Endothelial cell (in vitro differentiated cells): ENCODE measurements at places on chromosomes 4 and X. TPM values are rescaled to one million over a fixed set of nuclear protein-coding genes. Genes with fewer than 3 reads are reported as not detected.

MAOA gene
- total RNA-seq: 1.6 TPM

GRCh38 chr4:23878246-23878891, 11.5 kb downstream of the PPARGC1A start:
- DNase-seq: no peak

DNA sequence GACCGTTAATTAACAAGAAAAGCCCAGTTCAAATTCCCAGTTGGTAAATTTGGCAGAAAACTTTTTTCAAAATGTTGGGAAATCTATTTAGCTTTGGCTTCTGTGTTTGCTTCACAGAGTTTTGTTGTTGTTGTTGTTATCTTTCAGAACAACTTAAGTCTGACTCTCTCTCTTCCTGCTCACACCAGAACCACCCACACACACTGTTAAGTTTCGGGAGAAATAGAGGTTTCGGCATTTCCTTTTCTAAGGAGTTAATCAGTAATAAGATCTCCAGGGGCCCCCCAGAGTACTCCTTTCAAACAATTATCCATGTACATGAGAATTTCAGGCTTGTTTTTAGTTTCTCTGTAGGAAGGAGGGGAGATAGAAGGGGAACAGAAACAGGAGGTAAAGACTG, 106.2 kb upstream of the PTCHD1 start:
- DNase-seq: no peak

EFHC2 gene
- total RNA-seq: 0.41 TPM

GRCh38 chrX:9566150-9566621, 101.3 kb downstream of the TBL1X start:
- DNase-seq: no peak

DNA sequence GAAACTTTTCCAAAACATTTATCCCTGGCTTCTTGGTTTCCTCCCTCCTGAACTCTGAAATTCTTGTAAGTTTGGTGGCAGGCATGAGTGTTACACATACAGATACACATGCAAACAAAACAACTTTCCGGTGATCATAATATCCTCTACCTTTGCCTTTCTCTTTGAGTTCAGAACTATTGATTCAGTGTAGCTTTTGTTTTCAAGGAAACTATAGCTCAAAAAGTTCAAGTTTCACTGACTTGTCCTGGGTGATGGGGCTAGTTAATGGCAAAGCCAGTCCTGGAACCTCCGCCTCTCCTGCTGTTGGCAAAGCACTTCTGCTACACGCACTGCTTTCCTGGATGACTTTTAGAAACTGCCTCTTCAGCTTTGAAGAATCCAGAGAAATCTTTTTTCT, 177.3 kb upstream of the FAT1 start:
- no peak for DNase-seq

GRCh38 chr4:98706935-98707334, 48.5 kb upstream of the TSPAN5 start:
- DNase-seq: no peak

- DNase-seq: no peak
Observed at GRCh38 chr4:79046016-79046592, 106.9 kb upstream of the PAQR3 start.

DNA sequence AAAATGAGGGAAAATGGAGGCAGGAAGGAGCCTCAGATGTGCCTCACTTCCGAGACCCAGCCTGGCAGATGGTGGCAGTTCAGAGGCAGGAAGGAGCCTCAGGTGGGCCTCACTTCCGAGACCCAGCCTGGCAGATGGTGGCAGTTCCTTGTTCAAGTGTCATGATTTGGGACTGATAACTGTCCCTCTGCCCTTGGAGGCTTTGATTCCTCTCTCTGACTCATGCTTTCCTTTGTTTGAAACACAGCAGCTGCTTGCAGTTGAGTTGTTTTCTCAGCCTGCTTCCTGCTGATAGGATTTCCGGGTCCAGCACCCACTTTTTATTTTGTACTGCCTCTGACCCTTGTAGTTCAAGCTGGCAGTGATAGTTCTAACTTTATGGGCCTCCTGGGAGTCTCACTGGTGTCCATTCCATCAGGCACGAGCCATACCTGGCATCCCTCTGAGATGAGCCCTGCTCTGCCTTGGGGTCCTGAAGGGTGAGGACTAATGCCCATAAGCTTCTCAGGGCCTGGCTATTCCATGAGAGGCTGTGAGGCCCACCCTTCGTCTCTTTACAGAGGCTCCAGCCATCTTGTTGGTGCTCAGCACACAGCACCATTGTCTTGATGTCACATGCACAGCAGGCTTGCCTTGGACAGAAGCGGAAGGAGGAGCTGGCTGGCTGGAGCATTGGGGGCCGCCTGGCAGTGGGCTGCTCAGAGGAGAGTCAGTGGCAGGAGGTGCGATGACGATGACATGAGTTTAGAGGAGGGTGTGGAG, 13.0 kb downstream of the RGS12 start:
- peak; percentile 47 for DNase-seq

L1CAM gene
- total RNA-seq: 0.31 TPM

DNA sequence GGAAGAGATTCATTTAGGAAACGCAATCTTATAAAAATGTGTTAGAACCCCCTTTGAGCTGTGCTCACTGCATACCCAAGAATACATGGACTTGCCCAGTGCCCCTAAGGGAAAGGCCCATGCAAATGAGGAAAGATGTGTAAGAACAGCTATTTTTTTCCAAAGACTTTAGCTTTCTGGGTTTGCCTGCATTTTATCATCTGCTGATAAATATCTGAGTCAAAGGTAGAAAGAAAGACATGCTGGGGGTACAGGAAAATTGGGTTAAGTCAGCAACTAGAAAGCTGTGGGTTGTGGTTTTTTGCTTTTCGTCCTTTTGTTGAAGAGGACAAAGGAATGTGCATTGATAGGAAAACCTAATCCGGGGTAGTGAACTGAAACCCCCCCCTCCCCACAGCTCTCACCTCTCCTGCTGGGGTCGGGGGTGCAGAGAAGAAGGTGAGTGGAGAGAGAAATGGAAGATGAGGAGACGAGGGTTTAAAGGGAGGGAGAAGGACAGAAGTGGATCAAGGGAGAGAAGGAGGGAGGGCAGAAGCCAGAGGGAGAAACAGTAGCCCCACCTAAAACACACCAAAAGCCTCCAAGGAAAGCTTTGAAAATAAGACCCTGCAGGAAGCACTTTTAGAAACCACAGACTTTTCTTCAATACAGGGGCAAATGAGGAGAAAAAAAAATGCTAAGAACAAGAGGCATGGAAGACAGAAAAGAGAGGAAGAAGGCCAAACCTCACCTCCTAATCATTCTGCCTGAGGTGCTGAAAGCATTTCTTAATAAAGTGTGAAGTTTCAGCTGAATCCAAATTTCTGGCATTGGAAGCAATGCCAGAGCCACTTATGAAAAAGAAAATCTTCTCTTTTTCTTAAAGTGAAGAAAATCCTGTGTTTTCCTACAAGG, 49.3 kb downstream of the KDR start:
- DNase-seq: no peak

DNA sequence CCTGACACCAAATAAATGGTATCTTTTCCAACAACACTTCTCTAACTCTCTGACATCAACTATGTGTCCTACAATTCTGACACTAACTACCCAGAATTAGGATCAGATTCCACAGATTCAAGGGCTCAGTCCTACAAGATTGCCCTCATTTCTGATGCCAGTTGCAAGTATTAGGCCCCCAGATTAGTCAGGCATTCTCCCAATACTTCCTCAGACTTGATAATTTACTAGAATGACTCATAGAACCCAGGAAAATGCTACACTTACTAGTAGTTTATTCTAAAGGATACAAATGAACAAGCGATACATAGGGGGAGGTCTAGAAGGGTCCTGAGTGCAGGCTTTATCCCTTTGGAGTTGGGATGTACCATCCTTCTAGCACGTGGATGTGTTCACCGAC, 8.5 kb downstream of the TIGD2 start:
- no peak for DNase-seq

PNMA6A gene
- 1.3 TPM for total RNA-seq

- no peak for DNase-seq
Observed at GRCh38 chr4:75566911-75567310, 11.0 kb downstream of the ODAPH start.

S100G gene
- not detected for total RNA-seq

BTC gene
- 0.13 TPM for total RNA-seq

GRCh38 chr4:5742968-5743367, 32.0 kb downstream of the EVC start:
- DNase-seq: no peak

- DNase-seq: no peak
Observed at GRCh38 chr4:117773064-117773936, 261.0 kb upstream of the NDST3 start.

DNA sequence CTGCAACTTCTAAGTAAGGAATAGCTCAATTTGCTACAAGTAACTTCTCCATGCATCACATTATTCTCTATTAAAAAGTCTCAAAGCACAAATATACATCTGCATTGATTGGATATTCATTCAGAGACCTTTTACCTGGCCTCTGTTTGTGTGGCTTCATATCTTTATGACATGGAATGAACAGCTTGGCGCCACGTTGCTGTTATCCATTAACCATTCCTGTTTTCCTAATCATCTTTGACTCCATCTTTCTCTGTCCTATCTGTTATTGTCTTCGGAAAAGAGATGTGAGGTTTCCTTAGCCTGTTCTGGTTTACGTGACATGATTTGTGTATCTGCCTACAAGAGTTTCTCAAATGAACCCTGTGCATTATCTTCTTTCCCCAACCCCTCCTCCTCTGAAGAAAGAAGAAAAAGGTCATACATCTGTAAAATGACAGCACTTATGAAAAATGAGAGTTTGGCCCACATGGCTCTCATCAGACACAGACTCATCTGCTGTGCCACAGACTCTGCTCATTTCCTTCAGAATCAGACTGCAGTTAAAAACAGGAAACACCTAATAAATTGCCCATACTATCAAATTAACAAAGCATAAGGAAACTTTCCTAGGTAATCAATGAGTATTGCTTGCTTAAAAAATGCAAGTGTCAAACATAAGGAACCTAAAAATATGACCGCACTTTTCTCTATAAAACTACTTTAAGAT, 347.6 kb upstream of the FAM241A start:
- no peak for DNase-seq

DNA sequence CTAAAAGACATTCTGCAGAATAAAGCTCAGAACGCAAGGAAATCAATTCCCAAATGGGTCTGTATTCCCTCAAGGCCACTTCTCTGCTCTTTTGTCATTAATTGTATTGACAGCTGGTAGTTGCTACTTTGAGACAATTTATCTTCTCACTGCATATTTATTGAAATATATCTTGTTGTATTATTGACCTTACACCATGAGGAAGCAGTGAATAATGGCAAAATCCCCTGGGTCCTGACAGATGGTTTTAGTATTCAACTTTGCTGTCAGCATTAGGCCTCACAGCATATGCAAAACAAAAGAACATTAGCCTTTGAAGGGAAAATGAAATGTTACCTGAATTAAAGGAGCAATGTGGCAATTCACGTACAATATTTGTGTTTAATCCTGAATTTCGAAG, 406.1 kb upstream of the TRAM1L1 start:
- no peak for DNase-seq

DNA sequence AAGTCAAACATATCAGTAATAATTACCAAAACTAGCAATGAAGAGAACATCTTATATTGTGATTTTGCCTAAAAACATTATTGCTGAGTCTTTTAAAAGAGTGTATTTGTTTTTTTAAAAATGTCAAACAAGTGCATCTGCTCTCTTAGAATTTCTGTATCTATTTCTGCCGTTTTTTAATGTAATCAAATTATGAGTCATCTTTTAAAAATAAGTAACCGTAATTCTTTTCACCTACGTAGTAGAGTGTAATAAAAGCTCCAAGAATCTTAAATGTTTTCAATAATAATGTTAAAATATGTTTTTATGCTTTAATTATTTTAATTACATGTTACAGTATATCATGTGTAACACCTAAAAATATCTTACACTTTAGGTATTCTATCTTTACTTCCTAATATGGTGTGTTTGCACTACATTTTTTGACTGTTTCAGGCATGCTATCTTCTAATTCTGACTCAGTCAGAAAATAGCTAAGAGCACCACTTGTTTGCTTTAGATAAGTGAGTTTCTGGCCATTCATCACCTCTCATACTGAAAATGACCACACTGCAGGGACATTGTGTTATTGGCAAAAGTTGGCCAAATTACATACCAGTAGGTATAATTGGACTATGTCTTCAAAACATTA, 368.5 kb downstream of the PCDH7 start:
- no peak for DNase-seq

MAGEB2 gene
- total RNA-seq: not detected

DNA sequence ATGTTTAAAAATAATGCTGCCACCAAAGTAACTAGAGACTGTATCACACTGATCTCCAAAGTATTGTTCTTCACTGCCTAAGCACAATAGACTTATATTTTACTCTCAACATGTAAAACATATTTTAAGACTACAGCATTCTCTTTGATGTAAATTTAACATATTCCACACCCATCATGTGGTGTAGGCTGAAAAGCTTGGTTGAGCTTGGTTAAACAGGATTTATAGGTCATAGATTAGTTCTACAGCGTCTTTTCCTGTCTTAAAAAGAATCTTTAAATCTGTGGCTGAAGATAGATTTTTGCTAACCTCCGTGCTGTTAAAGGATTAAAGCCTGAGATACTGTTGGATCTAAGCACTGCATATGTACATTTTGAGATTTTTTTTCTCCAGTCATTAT, 379.9 kb downstream of the SH2D1A start:
- no peak for DNase-seq

GRCh38 chr4:152709675-152710438, 30.1 kb upstream of the TMEM154 start:
- DNase-seq: peak; percentile 7

CCDC110 gene
- total RNA-seq: 0.67 TPM

- DNase-seq: no peak
Observed at GRCh38 chrX:130594453-130594916, 192.7 kb downstream of the RBMX2 start.

TNIP3 gene
- total RNA-seq: 4.0 TPM

- DNase-seq: no peak
Observed at GRCh38 chrX:36436361-36436760, 516.8 kb downstream of the CFAP47 start.

DNA sequence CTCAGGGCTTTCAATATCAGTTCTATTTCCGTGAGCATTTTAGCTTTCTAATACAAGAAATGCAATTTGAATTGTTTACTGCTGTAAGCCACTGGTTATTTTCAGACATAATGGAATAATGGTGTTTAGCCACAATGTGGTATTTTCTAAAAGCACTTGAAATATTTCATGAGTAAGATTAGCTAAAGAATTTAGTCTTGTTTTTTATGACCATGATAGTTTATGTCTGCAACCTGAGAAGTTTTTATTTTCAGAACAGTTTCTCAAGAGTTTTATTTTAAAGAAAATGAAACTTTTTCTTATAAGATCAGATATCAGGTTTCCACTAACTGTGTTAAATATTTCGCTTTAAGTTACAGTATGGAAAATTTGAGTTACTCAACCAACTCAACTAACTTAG, 60.2 kb downstream of the SLIT2 start:
- no peak for DNase-seq

FAM241A gene
- total RNA-seq: 15.6 TPM

- no peak for DNase-seq
Observed at GRCh38 chr4:105458001-105458400, 15.9 kb downstream of the PPA2 start.

- DNase-seq: peak; percentile 9
Observed at GRCh38 chr4:84870398-84871163, 95.9 kb downstream of the WDFY3 start.

- no peak for DNase-seq
Observed at GRCh38 chrX:118212817-118213183, 96.2 kb upstream of the KLHL13 start.

GRCh38 chr4:79934660-79935059, 138.4 kb downstream of the ANTXR2 start:
- DNase-seq: no peak

GRCh38 chrX:10135561-10136399, 21.0 kb upstream of the CLCN4 start:
- DNase-seq: no peak

GRCh38 chr4:8112672-8113071, 45.9 kb downstream of the ABLIM2 start:
- DNase-seq: no peak
